Cerebellum (tissue), 4 donors: ENCODE measurements at places on chromosomes 7 and 10.

DNA sequence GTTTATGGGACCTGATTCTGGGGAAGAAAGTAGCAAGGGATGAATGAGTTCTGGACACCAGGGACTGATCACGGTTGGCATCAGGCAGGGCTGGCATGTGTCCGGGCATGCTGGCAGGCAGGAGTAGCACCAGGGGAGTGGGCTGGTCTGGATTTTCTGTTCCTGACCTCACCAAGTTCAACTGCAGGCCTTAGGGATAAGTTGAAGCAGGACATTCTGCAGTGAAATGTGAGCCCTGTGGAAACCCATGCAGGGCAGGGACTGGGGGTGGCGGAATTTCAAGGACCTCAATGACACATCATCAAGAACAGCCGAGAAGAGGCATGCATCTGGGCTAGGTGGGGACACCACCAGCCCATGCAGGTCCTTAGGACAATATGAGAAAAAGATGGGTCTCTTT, 80.2 kb upstream of the ADAM12 start:
- DNase-seq, result no peak

DNA sequence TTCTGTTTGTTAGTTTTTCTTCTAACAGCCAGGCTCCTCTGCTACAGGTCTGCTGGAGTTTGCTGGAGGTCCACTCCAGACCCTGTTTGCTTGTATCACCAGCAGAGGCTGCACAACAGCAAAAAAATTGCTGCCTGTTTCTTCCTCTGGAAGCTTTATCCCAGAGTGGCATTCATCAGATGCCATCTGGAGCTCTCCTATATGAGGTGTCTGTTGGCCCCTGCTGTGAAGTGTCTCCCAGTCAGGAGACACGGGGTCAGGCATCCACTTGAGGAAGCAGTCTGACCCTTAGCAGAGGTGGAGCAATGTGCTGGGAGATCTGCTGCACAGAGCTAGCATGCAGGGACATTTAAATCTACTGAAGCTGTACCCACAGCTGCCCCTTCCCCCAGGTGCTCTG, 26.7 kb upstream of the CROT start:
- DNase-seq, result no peak

DNA sequence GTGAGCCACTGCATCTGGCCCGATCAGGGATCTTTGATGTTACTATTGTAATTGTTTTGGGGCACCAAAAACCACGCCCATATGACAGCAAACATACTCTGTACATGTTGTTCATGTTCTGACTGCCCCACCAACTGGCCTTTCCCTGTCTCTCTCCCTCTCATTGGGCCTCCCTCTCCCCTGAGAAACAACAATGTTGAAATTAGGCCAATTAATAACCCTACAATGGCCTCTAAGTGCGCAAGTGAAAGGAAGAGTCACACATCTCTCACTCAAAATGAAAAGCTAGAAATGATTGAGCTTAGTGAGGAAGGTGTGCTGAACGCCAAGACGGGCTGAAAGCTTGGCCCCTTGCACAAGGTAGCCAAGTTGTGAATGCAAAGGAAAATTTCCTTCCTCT, 50.3 kb upstream of the SDK1 start:
- DNase-seq, result no peak

DNA sequence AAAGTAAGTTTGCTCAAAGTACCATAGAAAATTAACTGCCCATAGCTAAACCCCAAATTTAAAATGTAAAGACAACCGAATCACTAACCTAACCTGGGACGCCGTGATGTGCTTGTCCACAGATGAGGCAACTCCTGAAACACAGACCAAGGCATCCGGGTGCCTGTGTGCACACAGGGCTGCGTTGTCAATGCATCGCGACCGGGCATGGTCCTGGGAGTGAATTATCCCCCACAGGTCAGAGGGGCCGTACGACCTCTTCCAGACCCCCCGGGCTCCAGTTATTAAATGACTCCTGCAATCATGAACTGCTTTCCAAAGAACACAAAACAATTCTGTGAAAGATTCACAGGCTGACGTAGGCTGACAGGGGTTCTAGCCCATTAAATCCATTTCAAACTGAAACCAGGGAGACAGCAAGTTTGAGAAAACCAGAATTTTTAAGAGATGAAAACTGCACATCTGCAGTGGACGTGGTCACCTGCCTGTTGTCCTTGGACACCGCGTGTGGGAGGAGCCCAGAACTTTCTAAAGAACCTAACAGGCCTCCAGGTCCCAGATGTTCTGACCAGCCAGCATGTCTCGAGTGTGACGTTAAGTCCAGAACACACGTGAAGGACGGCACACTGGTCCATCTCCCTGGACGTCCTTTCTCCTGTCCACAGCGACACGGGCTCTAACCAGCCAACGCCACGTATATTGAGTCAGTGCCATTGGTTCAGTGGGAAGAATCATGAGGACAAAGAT, 297.8 kb downstream of the DNAJB6 start:
- DNase-seq, result no peak

DNA sequence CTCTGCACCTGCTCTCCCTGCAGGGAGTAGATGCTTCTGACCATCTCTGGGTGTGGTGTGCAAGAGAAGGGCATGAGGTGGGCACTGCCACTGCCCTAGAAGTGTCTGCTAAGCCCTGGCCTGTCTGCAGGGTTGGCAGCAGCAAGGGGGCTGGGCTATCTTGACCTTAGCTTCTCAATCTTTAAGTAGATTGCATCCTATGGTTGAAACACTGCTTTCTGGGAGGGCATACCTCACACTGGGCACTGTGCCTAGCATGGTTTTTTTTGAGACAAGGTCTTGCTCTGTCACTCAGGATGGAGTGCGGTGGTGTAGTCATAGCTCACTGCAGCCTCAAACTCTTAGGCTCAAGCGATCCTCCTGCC, 54.9 kb downstream of the CLIP2 start:
- no peak for DNase-seq

GRCh38 chr10:128664729-128665128, 538.5 kb upstream of the MKI67 start:
- no peak for DNase-seq

DNA sequence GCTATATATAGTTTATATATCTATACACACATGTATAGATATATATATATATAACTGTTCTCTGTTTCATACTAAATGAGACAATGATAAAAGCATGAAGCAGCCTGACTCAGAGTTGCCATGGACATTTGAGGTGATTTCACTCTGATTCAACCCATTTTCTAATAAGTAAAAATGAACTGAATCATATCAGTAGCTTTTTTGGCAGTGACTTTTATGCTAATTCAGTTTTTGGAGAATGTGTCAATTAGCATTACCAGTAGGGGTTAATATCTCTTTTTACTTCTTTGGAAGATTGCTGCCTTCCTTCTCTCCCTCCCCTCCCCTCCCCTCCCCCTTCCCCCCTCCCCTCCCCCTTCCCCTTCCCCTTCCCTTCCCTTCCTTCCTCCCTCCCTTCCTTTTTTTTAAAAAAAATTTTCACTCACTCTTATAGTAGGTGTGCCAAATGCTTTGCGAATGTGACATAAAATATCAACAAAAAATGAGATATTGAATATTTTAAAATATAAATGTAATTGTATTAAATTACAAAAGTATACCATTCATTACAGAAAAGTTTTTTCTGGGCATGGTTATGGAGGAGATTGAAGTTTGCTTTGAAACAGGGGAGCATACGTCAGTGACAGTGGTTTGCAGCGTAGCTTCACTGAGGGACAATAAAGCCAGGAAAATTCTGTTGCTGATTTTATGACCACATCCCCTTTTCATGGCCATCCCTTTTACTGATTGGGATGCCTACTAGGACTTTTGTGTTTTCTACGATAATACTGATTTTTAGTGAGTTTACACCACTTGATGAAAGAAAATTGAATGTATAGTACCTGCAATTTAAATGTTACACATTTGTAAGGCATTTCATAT, 64.0 kb upstream of the KLF6 start:
- DNase-seq, result no peak

DNA sequence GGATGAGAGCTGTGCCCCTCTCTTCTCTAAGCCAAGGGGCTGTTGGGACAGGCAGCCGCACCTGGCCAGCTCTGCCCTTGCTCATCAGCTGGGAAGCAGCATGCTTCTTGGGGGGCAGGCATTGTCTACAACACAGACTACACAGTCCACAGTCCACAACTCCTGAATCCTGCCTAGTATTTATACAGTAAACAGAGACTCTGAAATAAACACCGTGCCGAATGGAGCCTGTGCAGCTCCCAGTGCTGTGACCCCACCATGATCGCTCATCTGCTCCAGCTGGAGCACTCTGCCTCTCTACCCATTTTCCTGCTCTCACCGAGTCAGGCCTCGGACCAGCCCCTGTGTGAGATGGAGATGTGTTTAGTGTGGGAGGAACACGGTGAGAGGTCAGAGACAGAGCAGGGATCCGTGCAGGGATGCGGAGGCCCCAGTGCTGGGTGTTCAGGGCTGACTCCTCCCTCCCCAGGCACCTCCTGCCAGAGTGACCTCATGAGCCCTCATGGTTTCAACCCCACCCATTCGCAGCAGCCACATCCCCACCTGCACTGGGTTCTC, 608.0 kb downstream of the DNAJB6 start:
- DNase-seq, result no peak

DNA sequence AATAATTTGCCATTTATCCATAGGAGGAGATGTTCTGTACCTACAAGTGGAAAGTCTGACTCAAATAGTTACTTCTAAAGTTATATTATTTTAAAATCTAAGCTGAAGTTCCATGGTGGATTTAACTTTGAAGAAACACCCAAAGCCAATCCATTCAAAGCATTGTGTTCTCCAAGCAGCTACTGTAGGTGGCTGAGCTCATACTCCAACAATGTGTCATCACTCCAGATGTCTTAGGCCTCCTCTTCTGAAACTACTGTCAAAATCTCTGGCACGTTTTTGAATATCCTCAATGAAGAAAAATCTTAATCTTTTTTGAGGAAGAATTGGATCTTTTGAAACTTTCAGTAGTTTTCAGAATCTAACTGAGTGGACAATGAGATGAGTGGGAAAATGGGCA, 169.1 kb downstream of the PTEN start:
- DNase-seq, result no peak

DNA sequence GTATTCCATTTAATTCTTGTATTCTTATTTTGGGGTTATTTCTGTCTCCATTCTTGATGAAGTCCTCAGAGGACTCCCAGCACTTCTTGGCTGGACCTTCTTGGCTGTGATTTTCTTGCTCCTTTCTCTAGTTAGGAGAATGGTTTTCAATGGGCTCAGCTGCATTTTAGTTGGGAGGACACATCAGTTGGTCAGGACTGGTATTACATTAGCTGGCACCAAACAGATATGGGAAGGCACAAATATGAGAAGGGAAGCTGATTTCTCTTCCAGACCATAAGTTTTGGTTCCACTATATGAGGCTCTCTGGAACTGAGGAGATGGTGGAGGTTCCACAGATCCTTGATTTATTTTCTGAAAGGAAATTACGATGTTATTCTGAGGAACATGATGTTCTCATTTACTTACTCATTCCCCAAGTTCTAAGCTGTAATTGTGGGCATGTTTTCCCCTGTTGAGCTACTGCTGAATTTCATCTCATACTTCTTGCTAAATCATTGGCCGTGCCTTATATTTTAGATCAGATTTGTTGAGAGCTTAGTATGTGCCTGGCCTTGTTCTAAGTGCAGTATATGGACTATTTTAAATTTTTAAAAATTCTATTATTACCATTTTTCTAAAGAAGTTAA, 261.0 kb downstream of the THSD7A start:
- no peak for DNase-seq

- DNase-seq, result no peak
Measured at GRCh38 chr7:3065724-3066143, 22.1 kb upstream of the CARD11 start.

GRCh38 chr10:117439243-117439912, 64.1 kb upstream of the PDZD8 start:
- no peak for DNase-seq

DNA sequence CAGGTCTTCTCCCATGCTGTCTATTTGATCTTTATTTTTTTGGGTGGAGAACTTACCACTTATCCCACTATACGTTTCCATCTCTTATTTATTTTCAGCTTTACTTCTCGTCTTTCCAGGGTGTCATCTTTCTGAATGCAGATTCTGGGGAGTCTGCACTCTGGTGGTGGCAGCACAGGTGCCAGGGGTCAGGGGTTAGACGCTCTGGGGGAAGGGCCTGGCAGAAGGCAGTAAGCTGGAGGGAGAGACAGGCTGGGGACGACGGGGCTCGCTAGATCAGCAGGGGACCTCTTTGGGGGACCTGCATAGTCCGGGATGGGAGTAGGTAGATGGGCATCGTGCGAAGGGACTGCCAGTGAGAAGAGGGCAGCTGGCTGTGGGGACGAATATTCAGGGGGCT, 22.3 kb downstream of the CHST12 start:
- DNase-seq, result no peak

GRCh38 chr7:36084485-36085091, 68.5 kb upstream of the EEPD1 start:
- no peak for DNase-seq

- DNase-seq, result no peak
Measured at GRCh38 chr10:126124668-126125349, 228.4 kb downstream of the FANK1 start.

GRCh38 chr10:88642963-88643362, 21.3 kb upstream of the LIPF start:
- no peak for DNase-seq

- no peak for DNase-seq
Measured at GRCh38 chr10:123889821-123890220, 1.8 kb downstream of the CPXM2 start.

DNA sequence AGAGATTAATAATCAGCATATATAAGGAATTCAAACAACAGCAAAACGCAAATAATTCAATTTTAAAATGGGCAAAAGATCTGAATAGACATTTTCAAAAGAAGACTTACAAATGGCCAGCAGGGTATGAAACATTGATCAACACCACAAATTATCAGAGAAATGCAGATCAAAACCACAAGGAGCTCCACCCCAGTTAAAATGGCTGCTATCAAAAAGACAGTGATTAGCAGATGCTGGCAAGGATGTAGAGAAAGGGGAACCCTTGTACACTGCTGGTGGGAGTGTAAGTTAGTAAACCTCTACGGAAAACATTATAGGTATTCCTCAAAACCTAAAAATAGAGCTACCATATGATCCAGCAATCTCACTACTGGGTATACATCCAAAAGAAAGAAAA, 128.0 kb upstream of the CACUL1 start:
- DNase-seq, result no peak

DNA sequence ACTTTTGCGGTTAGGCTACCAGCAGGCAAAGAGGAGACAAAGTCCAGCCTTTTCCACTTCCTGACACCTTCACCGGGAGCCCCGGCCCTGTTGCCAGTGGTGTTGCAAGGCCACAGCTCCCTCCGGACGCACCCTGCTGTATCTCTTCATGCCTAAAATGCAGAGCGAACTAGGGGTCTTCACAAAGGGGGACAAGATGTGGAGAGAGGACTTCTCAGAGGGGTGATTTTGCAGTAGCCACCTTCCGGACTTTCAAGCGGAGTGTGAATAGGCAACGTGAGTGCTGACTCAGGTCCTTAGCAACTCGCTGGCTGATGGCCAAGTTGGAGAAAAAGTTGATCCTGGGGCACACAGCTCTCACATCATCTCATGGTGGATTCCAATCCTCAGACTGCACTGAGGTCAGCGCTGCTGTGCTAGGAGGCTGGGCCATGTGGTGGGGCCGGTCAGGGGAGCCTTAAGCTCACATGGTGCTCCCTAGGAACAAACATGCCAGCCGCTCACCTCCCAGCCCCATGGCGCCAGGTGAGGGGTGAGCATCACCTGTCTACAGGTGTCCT, 166.3 kb downstream of the LCOR start:
- no peak for DNase-seq
